GM23248 (cell line): ENCODE measurements at places on chromosomes 3 and 15.

DNA sequence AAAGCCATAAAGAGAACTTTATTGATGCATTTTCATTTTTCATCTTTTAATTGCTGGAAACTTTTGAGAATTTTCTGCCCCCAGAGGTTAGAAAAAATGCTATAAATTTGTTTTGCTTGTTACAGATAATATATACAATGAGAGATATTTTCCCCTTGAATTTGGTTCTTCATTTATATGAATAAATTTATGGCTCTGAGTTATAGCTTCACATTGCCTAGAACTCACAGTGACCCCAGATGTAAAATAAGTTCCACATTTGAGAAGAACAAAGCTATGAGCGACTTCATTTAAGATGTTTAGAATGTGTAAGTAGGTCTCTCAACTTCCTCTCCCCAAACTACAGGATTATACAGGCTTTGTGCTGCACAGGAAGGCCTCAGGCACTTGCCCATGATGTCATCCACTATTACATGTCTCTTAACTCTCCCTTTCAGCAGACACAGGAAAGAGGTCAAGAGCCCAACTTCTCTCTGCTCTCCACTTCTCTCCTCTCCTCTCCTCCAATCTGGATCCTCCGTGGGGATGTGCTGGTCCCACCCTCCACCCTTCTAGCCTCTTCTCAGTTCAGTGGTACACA is 92.8 kb downstream of the DUT start:
- peak; percentile 72 for DNase-seq

GRCh38 chr15:73989001-73989798 is 2.9 kb downstream of the STOML1 start:
- DNase-seq: peak; percentile 90

GRCh38 chr3:82002491-82002890 is 241.0 kb upstream of the GBE1 start:
- no peak for DNase-seq

DNA sequence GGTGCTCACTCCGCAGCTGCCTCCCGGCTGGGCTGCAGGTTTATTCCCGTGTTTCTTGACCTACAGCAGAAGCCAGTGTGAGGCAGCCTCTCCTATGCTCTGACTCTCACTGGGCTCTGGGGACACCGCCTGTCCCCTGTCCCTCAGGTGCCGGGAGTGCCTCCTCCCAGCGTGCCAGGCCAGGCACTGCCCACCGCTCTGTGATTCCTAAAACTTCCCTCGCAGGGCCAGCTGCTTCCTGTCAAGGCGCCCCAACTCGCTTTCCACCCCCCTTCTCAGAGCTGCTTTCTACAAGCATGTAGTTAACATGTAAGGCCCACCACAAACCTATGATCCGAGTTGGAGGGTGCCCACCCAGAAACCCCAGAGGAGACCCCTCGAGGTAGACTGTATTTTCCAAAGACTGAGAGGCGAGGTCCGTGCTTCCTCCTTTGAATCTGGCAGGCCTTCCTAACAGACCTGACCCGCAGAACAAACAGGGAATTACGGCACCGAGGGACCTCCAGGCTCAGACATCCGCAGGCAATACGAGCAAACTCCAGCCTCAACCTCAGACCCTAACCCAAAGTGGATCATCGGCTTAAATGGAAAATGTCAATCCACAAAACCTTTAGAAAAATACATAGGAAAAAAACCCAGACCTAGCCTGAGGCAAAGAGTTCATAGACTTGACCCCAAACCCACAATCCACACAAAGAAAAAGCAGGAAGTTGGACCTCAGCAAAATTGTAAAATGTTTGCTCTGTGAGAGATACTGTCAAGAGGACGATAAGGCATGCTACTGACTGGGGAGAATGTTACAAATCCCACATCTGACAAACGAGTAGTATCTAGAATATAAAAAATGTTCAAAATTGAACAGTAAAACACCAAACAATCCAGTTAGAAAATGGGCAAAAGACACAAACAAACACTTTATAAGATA is 121.3 kb upstream of the IQSEC1 start:
- DNase-seq: no peak

GRCh38 chr3:173044998-173045397 is 96.0 kb downstream of the SPATA16 start:
- DNase-seq: no peak

DNA sequence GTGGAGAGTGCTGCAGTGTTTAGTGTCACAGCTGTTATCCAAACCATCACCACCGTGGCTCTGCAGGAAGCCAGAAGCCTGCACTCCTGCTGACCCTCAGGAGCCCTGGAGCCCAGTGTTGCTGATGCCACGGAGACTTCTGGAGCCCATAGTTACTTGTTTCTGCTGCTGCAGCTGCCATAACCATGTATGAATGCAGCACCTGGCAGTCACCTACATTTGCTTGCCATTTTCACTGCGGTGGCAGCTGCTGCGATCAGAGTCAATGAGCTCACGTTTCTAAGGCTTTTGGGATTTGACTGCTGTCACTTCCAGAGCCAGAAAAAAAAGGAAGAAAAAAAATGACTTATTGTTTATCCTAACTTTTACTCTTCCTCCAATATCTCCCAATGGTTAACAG is 299.2 kb upstream of the THRB start:
- DNase-seq: no peak

DNA sequence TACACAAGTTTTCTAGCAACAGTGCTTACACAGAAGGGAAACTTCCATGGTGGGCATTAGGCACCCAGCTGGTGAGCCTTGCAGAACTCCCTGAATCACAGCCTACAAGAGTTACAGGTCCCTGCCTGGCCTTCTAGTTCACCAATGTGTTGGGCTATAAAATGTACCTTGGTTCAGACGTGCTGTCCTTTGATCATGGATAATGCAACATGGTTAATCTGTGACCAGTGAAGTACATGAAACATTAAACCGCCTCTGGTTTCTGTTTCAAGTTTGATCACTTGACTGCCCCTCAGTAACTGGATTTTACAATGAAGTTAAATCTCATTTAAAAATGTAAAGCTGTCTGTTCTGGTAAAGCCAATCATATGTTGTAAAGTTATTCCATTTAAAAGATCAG is 51.8 kb downstream of the FMN1 start:
- DNase-seq: no peak
